T47D (cell line): ENCODE measurements at places on chromosomes 16 and 17.

DNA sequence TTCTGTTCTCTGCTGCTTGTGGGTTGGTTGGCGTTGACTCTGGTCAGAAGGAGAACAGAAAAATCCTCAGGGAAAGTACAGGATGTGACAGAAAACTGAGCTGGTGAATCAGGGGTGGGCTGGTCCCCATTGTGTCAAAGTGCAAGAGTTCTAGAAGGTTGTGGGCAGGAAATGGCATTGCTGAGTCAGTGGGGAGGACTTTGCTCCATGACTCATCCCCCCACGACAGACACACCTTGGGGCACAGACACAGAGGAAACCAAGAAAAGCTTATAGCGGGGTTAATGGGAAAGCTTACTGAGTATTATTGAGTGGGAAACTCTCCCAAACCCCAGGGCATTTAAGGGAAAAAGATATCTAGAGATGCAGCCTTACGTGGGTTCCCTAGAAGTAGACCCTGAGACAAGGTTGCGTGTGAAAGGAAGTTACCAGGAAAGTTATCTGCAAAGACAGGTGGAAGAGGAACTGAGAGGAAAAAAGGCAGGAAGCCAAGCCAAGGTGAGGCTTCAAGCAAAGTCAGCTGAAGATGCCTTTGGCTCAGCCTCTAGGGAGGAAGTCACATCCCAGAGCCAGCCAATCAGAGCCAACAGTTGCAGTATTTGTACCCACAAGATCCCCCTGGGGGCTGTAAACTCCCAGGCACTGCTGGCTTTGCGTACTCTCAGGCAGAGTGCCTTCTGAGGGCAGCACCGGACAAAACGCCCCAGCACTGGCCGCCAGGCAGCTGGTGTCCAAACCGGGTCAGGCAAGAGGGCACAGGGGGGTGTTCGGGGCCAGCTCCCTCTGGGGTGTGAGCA is 86.4 kb downstream of the FOXL1 start:
- DNase-seq = no peak

DNA sequence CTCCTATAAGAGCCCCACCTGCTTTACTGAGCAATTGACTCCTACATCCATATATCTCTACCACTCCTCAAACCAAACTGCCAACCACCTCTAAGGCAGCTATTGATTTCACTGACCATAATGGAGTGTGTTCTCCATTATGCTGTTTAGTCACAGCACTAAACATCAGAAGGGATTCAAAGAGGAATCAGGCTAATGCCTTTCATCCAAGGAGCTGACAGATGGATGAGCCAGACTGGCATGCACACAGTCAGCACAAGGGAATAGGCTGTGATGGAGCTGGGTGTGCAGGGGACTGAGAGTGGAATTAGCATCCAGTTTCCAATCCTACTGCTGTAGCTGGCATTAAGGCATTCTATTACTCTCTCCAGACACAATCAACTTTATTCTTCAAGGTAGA is 88.7 kb upstream of the CCL2 start:
- no peak for DNase-seq

DNA sequence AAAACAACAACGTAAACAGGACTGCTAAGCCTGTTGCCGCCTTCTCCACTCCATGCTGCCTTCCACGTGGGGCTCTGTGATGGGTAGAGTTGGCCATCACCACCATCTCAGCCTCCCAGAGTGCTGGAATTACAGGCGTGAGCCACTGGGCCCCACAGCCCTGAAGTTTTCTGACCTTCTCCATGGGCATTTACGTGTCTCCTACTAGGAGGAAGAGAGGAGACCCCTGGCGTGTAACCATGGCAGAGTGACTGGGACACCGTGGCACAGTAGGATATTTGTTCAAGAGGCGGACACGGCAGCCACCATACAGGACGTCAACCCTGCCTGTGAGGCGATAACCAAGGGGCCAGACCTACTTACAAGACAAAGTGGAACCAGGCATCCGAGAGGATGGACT is 31.1 kb downstream of the TRPV3 start:
- DNase-seq = no peak

- no peak for DNase-seq
Measured at GRCh38 chr16:56732366-56732765, 2.4 kb downstream of the NUP93 start.

- DNase-seq = no peak
Measured at GRCh38 chr17:76379275-76379641, 5.2 kb upstream of the SPHK1 start.

DNA sequence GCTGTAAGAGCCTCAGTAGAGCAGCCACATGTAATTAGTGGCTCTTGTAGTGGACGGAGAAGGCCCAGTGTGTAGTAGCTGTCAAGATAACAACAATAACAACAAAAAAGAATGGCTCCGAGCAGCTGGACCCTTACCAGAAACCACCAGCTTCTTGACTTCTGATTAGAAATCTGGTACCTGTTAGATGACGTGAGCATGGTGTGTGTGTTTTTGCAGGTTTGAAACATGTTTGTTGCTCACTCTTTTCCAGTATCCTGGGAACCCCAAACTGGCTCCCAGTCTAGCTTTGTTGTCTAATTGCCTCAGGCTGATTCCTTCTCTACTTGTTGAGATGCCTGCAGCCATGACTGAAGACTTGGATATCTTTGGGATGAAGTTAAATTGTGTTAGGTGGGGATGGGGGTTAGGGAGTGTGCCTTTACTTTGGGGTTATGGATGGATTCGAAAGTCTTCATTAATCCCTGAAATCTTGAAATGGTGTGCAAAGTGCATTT is 21.0 kb downstream of the IGF2BP1 start:
- no peak for DNase-seq

DNA sequence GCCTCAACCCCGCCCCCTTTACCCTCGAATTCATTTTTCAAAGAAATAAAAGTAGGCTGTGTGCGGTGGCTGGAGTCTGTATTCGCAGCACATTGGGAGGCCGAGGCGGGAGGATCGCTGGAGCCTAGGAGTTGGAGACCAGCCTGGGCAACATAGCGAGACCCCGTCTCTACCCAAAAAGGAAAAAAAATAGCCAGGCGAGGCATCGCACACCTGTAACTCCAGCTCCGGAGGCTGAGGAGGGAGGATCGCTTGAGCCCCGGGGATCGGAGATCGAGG is 671 bp upstream of the TOP2A start:
- DNase-seq = no peak

DNA sequence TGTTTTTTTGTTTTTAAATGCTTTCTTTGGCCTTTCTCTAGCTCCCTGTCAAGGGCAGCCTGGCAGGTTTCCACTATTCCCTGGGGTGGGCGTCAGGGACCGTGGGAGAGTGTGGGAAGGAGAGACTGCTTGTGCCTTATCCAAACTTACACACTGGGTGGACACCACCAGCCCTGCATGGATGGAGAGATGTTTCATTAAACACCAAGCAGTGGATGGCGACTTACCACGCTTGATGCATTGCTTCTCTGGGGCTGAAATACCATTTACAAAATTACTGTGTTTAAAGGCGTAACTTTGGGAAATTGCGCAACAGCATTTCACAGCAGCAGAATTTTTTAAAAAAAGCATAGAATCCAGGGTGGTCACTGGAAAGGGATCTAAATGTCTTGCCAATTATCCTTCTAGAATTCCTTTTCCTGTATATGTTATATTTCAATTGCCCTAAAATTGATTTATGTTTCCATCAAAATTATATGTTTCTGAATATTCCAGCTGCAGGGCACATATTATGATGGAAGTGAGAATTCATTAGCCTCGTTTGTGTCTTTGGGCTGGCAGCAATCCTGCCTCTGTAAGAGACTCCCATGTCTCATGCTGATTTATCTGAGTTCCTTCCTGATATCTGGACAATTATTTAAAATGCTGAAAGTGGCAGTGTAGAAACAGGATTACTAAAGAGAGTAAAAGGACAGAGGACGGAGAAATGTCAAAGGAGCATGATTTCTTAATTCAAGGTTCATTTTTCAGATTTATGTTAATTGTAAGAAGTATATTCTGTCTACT is 247.3 kb downstream of the GRIN2A start:
- no peak for DNase-seq

GRCh38 chr16:9077091-9077809 is 14.2 kb upstream of the HAPSTR1 start:
- no peak for DNase-seq

DNA sequence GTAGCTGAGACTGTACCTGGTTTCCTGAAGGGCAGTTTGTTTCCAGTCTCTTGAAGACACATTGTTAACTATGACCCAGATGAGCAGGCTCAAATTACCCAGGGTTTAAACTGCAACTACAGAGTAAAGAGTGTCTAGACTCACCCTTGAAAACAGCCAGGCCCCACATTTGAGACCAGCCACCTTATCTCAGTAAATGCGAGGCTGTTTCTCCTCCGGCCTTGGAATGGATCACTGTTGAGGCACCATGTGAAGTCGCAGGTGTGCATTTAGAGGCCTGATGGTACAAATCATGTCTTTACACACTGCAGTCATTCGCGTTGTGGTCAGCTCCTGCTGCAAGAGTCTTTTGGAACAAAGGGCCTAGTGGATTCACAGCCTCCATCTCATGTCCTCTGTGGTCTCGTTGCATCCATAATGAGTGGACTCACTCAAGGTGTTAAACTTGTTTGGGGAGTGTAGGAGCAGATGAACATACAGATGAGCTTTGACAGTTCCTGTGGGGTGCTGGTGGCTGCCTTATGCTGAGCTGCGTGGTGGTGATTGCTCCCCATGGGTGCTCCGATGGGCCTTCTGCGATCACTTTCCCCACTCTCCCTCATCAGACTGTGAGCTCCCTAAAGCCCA is 18.5 kb upstream of the N4BP1 start:
- no peak for DNase-seq
